ENCODE measurements at places on chromosomes 7 and 10.
A peak's percentile ranks its signal among the peaks of the same experiment; 100 is the strongest.

DNA sequence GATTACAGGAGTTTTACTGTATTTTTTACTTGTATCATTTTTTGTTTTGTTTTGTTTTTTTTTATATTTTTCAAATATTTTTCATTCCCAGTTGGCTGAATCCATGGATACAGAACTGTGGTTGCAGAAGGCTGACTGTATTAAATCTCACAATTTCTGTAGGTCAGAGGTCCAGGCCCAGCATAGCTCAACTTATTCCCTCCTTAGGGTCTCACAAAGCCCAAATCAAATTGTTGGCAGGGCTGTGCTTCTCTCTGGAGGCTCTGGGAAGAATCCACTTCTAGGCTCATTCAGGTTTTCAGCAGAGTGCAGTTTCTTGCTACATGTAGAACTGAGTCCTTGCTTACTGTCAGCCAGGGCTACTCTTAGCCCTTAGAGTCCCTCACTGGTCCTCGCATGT is 22.6 kb downstream of the TSPAN14 start:
- DNase-seq = no peak

- DNase-seq = no peak
These were observed 132.7 kb downstream of the CNTNAP2 start for GRCh38 chr7:146249272-146249671.

DNA sequence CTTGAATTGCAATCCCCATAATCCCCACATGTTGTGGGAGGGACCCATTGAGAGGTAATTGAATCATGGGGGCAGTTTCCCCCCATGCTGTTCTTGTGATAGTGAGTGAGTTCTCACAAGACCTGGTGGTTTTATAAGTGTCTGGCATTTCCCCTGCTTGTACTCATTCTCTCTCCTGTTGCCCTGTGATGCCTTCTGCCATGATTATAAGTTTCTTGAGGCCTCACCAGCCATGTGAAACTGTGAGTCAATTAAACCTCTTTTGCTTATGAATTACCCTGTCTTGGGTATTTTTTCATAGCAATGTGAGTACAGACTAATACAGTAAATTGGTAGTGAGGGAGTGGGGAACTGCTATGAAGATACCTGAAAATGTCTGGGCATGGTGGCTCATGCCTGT is 65.0 kb downstream of the ANKRD7 start:
- DNase-seq = no peak

DNA sequence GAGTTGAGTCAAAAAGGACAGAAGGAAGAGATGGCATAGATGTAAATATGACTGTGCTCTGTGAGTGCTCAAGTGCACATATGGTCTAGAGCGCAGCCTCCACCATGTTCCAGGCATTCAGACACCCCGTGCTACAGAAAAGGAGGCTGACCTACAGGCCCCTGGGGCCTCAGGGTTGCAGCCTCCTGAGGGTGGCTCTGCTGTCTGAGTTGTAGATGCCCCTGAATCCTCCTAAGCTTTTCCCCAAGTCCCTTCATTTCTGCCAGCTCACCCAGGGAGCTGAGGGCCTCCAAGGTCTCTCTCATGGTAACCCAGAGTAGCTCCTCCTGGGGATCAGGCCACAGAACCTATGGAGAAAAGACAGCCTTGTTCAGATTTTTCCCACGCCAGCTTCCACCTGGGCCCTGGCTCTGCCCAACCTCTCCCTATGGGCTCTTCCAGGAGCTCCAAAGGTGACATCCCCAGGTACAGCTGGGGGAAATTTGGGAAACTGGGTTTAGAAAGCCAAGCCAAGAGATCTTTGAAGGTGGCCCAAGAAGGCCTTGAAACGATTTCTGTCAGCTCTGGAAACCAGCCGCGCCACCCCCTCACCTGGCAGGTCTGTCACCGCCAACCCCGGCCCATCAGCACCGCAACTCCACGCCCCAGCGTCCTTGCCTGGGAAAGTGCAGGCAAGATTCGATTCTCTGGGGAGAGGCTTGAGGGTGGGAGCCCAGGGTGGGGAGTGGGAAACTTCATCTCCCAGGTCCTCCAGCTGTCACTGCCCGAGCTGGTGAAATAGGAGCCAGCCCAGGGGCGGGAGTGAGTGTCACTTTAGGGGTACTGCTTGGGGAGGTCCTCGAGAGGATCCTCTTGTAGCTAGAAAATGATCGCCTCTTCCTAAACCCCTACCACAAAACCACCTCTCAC is 2.4 kb downstream of the ZNF467 start:
- DNase-seq = no peak

GRCh38 chr7:95330204-95330960 is 6.0 kb upstream of the PON1 start:
- no peak for DNase-seq

DNA sequence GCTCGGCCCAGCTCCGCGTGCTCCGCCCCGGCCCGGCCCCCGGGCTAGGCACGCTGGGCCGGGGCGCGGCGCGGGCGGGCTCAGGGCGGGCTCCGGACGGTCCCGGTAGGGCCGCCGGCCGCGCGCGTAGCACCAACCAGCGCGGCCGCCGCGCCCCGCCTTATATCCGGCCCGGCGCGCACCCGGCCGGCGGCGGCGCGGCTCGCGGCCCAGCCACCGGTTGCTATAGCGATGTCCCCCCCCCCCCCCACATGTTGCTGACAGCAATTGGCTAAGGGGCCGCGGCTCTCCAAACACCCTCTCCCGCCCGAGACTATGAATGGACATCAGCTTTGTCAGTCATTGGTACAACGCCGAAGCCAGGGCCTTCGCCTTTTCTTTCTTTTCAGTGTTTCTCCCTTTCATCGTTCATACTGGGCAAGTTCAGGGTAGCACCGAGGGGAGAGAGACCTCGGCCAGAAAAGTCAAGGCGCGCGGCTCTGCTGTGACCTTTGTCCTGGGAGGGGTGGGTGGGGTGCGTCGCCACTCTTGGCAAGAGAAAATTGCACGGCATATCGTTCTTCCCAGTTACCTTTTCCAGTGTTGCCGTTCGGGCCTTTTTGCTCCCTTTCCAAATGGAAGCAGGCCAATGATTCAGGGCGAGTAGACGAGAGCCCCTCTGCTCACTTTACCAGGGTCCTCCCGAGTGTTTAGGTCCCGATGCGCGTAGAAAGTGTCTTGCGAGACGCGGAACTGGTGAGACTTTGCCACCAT is 354.2 kb downstream of the DNAJB6 start:
- DNase-seq = no peak

- no peak for DNase-seq
These were observed 614.7 kb downstream of the PARD3 start for GRCh38 chr10:34200355-34200901.

DNA sequence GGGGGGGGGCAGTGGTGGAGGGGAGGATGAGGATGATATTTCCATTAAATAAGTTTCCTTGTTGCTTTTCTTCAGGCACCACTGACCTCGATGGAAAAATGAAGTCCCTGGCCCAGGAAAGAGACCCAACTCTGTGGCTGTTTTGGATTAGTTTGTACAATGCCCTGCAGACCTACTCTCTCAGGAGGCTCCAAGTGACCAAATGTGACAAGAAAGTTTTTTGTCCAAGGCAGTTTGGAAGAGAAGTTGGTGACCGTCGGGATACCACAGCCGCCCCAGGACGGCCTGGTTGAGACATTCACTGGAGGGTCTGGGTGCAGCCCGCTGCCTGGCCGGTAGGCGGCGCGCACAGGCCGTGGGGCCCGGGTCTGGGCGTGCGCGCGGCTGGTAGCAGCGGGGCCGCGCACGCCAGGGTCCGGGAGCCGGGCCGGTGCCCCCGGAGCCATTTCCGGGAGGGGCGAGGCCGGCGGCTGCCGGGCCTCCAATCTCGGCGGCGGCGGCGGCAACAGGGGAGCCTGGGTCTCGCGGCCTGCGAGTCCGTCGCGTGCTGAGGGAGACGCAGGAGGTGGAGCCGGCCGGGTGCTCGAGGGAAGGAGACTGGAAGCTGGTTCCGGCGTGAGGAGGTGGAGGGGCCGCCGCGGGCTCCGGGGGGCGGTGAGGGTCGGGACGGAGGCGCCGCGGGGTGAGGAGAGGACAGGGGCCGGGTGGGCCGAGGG is at the start of gene SGPL1:
TSS of gene SGPL1 (plus strand) at position 445 of the 716 bp plus-strand sequence. CDS start 906 bp downstream, outside the sequence.
- DNase-seq = peak; percentile 87

GRCh38 chr7:47806701-47807103 is 141.6 kb downstream of the PKD1L1 start:
- DNase-seq = no peak

DNA sequence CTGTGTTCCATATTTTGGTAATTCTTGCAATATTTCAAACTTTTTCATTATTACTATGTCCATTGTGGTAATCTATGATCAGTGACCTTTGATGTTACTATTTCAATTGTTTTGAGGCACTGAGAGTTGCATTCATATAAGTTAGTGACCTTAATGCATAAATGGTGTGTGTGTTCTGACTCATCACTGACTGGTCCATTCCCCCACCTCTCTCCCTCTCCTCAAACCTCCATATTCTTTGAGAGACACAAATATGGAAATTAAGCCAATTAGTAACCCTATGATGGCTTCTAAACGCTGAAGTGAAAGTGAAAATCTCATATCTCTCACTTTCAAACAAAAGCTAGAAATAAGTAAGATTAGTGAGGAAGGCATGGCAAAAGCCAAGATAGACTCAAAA is 739.6 kb downstream of the CCSER2 start:
- DNase-seq = no peak

GRCh38 chr10:6781133-6781770 is 201.2 kb upstream of the PRKCQ start:
- DNase-seq = no peak

- no peak for DNase-seq
These were observed 190.6 kb upstream of the CCDC6 start for GRCh38 chr10:60096761-60097513.

- DNase-seq = no peak
These were observed 96.0 kb downstream of the CALN1 start for GRCh38 chr7:72316148-72316547.

GRCh38 chr7:127504715-127505114 is 80.7 kb downstream of the GCC1 start:
- DNase-seq = peak; percentile 33

GRCh38 chr7:156120552-156120951 is 308.3 kb upstream of the SHH start:
- DNase-seq = no peak

GRCh38 chr10:77670817-77671443 is 33.3 kb upstream of the KCNMA1 start:
- no peak for DNase-seq

GRCh38 chr10:112951359-112952281 is 1.6 kb downstream of the TCF7L2 start:
- peak; percentile 68 for DNase-seq

DNA sequence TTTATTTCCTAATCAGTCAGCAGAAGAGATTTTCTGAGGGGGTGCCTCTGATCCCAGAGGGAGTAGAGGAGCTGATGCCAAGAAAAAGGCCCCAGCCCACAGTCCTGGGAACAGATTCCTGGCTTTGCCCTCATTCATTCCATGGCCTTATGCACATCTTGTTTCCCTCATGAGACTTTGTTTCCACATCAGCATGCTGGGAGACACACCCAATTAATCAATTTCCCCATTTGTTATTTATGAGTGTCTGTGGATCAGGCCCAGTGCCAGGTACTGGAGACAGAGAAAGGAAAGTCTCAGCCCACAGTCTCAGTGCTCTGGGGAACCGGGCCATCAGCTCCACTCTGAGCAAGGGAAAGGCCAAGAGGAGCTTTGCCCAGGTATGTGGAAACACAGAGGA is 496.2 kb upstream of the ZMIZ1 start:
- no peak for DNase-seq

DNA sequence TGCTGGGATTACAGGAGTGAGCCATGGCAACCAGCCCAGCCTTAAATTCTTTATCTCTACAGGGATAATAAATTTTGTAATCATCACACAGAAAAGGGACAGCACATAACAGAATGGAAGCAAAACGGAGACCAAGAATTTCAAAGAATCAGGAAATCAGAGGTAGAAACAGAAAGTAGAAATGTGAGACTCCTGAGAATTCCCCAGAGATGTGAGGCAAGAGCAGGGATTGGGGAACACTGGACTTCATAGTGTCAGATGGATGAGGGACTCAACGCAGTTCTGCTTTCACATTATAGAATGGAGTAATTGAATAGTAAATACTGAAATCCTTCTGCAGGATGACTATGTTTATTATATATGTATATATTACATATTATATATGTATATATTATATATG is 52.5 kb upstream of the MPP7 start:
- DNase-seq = no peak

DNA sequence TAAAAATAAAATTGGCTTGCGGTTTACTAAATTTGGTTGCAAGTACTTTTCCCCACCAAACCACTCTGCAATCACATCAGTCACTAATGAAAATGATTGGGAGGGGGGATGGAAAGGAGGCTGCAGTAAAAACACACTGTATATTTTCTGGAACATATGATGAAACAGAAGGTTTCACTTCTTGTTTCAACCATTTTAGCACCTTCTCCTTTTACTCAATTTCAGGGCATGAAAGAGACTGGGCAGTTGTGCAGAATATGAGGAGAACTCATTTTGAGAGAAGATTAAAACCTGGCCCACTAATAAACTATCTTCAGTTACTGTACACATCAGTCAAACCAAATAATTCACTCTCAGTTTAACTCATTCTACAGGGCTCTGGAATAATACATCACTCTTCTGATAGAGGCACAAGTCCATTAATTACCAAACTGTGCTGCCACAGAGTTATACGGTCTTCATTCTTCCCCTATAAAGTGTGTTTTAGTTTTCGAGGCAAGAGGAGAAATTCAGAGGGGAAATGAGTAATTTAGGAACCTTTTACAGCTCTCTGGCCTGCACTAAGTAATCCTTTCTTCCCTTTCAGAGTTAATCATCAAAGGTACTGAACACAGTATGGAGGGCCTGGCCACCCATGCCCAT is 25.5 kb downstream of the JAZF1 start:
- DNase-seq = no peak

DNA sequence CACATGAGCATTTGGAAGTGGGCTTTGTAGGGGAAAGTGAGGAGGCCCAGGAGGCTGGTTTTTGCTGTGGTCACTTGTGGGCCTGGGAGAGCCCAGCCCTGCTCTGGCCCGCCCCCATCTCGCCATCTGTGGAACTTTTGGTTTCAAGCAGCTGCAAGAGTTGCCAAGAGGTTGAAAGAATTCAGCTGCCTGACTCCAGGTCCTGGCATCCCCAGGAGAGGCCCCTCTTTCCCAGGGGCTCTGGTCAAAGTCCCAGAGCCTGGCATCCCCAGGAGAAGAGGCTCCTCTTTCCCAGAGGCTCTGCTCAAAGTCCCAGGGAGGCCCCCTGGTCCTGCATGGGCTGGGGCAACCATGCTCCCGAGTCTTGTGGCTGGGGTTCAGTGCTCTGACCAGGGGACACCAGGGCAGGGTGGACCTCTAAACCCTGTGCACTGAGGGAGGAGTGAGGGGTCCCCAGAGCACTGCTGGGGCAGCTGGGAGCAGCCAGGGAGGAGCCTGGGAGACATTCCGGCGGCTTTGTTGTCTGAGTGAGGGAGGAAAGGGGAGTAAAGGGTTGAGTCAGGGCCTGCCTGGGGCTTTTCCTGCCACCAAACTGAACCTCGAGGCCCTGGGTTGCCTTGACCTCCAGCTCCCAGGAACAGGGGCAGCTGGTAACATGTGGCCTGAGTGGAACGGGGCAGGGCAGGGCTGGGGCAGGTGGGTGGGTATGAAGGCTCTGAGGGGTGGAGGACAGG is 27.7 kb upstream of the CSGALNACT2 start:
- DNase-seq = no peak

- peak; percentile 61 for DNase-seq
These were observed 72.8 kb downstream of the PRKCQ start for GRCh38 chr10:6507311-6507710.

GRCh38 chr10:44046605-44047004 is 338.3 kb downstream of the CXCL12 start:
- DNase-seq = no peak

GRCh38 chr7:107879400-107880035 is 11.5 kb upstream of the DLD start:
- DNase-seq = no peak

- no peak for DNase-seq
These were observed 6.5 kb downstream of the MDH2 start for GRCh38 chr7:76054123-76055120.

- no peak for DNase-seq
These were observed 229.4 kb upstream of the MYO3A start for GRCh38 chr10:25704622-25705021.

All from natural killer cell (primary cell).